ENCODE measurements at places on chromosomes 5 and 9. TPM values are rescaled to one million over a fixed set of nuclear protein-coding genes. Genes with fewer than 3 reads are reported as not detected.

Gene ARL14EPL
- not detected for total RNA-seq

Gene TRMO
- 29.8 TPM for total RNA-seq

GRCh38 chr5:115336201-115336720 is 39.8 kb upstream of the CCDC112 start:
- DNase-seq = no peak

- DNase-seq = peak; percentile 13
Measured at GRCh38 chr5:124007675-124008398, 495.9 kb downstream of the CSNK1G3 start.

Gene UHRF2
- 6.0 TPM for total RNA-seq

Gene SPATA31A3
- not detected for total RNA-seq

- DNase-seq = no peak
Measured at GRCh38 chr9:19255112-19255511, 24.6 kb downstream of the DENND4C start.

DNA sequence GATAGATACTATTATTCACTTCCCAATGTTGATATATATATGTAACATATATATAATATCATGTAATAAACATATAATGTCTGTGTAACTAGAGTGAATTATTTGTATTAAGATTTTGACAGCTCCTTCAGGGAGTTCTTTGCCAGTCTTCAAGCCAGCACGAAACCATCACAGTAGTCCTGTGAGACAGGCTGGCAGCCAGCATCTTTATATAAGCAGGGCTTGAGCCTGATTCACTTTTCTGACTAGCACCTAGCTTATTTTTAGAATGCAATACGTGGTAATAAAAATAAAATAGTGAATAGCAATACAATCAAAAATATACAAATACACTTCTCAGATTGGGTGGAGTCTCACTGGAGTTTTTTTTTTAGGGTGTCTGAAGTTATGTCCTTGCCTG is 20.7 kb upstream of the GDA start:
- no peak for DNase-seq

GRCh38 chr9:13274886-13275641 is 4.4 kb downstream of the MPDZ start:
- no peak for DNase-seq

DNA sequence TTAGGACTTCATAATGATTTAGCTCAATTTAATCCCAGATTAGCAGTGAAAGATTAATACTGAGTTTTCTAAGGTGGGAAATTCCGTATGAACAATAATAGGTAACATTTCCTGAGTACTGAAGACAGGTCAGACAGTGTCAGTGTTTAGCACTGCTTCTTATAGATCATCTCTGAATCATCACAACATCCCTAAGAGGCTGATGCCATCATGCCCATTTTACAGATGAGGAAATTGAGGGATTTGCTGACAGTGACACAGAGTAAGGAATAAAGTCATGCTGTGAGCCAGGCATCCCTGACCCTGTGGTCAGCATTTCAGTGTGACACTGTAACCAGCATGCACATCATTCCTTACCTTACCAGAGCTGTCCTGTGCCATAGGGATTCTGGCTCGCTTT is 44.5 kb downstream of the DAPK1 start:
- no peak for DNase-seq

- no peak for DNase-seq
Measured at GRCh38 chr5:108743846-108744245, 3.9 kb upstream of the FER start.

- DNase-seq = no peak
Measured at GRCh38 chr5:80885396-80886000, 74.7 kb upstream of the RASGRF2 start.

DNA sequence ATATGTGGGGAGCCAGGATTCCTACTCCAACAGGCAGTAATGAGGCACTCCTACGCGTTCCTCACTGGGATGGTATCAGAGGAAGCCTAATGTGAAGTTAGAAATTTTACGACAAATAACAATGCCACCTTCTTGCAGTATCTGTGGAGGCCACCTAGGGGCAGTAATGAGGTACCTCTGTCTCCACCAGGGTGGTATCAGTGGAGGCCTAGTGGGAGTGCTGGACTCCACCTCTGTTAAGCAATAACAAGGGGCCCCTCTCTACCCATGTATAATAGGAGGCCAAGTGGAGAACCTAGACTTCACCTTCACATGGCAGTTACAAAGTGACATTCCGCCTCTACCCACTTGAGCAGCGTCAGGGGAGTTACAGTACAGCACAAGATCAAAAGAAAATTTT is 147.9 kb downstream of the PLPPR1 start:
- DNase-seq = no peak

DNA sequence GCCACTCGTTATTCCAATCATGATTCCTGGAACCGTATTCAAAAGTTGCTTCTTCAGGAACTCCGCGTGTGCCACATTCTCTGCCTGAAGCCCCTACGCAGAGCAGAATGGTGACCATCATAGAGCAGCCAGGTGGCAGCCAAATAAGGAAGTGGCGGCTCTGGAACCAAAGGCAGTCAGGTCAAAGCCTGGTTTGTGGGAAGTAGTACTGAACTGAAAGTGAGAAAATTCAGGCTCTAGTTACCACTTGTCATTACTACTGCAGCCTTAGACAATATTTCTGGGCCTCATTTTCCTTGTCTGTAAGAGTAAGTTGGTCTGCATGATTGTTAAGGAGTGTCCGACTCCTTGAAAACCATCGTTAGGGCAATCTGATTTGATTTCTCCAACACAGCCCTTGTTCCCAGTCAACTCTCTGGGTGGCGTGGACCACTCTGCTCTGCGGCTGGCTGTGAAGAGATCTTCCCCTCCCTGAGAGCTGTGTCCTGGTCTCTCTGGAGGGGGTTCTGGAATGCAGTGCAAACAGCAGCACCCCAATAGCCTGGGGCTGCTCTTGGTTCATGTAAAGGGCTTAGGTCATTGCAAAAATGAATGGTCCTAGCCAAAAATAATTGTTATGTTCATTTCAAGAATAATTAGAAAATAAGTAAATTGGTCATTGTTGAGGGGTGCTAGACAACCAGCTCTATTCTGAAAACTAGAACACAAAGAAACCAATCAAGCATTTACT is 102.4 kb downstream of the MED27 start:
- no peak for DNase-seq

DNA sequence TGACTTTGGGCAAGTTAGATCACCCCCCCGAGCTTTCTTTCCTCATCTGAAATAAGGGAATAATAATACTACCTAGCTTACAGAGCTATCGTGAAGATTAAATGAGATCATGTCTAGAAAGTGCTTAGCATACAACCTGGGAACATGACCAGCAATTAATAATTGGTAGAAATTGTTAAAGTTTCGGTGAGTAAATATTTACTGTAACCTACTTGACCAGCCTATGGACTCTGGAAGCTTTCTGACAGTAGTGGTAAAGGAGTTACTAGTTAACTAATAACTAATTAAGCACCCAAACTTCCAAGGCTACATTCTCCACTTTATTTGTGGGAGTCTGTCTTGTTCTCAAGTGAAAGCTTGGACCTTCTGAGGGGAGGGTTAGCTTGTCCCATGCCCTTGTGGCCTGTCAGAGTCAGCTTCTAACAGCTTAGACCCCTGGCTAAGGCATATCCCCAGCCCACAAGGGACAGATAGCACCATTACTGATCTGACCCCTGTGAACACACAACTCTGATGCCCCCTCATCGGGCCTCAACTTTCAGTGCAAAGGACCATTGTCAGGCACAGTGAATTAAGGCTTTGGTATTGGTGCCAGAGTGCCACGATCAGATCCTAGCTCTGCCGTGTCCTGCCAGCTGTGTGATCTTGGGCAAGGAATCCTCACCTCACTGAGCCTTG is 58.7 kb upstream of the SAP30L start:
- DNase-seq = peak; percentile 39

DNA sequence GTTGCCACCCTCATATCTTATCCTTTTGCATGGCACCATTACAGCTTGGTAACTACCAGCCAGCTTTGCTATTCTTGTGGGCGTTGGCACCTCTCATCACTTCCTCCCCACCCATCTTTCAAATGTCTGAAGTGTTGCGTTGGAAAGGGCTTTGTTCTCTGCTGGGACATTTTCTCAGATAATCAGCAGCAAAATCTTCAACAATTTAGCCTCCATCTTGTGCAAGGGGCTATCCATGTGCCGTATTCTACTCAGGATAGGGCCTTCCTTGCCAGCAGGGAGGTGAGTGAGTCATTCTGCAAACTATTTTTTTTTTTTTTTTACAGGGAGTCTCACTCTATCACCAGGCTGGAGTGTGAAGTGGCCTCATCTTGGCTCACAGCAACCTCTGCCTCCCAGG is 62.1 kb upstream of the NUDT12 start:
- DNase-seq = peak; percentile 24

DNA sequence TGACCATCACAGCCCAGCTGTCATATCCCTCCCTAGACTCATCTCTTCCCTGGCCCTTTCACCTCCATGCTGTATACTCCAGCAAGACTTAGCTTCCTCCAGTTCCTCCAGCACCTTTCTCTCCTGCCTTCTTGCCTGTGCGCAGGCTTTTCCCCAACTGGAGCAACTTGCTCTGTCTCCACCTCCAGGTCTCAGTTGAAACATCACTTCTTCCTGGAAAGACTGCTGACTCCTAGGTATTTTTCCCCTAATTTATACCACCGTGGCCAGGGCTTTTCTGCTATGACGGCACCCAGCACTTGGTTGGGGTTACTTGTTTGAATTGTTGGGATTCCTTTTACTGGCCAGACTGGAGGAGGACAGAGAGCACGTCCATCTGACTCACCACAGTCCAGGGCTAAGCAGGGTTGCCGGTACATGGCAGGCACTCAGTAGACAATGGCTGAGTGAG is 67.5 kb downstream of the KCNIP1 start:
- peak; percentile 99 for DNase-seq
